ENCODE measurements at places on chromosomes 6 and 20.
A peak's percentile ranks its signal among the peaks of the same experiment; 100 is the strongest.

DNA sequence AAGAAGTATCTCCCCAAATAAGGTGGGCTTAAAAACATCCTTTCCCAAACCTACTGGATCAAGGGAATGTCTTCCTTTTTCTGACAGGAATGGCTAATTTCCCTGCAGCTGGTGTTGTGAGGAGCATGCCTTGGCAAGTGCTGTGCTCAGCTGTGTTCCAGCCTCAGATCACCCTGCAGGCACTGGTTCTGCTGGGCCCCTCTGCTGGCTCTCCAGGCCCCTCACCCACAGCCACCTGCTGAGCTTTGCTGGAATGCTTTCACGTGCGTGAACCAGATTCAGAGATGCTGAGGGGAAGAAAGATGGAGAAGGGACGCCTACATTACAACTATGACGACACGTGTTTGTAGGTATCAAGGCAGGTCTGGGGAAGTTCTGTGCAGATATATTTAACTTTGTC, 71.3 kb upstream of the FOXC1 start:
- DNase-seq: no peak

GRCh38 chr6:132391391-132392269, 9.6 kb downstream of the MOXD1 start:
- no peak for DNase-seq

DNA sequence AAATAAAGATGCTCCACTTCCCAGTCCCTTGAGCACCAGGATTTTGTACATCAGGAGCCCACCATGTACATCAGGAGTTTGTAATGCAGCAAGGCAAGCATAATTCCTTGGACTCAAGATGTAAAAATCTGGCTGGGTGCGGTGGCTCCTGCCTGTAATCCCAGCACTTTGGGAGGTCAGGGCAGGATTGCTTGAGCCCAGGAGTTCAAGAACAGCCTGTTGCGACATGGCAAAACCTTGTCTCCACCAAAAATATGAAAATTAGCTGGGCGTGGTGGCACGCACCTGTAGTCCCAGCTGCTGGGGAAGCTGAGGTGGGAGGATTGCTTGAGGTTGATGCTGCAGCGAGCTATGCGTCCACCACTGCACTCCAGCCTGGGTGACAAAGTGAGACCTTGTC, 16.1 kb upstream of the MAP1LC3A start:
- DNase-seq: no peak

GRCh38 chr20:51525241-51526105, 17.0 kb downstream of the NFATC2 start:
- DNase-seq: no peak

GRCh38 chr20:32019563-32020463, 9.6 kb downstream of the CCM2L start:
- DNase-seq: no peak

DNA sequence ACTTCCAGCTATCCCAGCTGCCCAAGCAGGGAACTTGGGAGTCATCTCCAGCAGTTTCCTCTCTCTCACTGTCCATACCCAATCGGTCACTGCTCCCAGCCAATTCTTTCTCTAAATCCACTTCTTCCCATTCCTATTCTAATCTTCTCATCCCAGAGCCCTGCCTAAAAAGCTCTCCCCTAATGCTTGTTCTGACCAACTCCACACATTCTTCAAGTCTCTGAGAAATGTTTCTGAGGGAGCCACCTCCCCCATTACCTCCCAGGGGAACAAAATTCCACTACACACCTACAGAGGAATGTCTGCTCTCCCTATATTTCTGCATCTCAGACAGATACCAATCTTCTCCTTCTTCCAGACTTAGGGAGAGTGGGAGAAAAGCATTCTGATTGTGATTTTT, 14.0 kb downstream of the SLC17A4 start:
- DNase-seq: no peak

DNA sequence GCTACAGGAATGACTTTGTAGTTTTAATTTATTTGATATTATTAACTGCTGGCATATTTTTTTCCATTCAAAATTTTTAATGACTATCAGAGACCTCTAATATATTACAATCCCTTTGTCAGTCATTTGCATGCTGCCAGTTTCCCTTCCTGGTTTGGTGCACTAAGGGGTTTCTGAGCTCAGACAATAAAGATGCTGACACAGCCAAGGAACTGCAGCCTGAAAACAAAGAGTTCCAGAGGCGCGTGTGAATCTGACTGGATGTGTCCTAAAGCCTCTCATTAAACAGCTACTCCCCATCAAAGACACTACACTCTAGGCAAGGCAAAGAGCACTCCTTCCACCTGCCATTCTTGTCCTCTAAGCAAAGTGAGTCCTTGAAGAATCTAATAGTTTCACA, 116.8 kb upstream of the DST start:
- DNase-seq: no peak

DNA sequence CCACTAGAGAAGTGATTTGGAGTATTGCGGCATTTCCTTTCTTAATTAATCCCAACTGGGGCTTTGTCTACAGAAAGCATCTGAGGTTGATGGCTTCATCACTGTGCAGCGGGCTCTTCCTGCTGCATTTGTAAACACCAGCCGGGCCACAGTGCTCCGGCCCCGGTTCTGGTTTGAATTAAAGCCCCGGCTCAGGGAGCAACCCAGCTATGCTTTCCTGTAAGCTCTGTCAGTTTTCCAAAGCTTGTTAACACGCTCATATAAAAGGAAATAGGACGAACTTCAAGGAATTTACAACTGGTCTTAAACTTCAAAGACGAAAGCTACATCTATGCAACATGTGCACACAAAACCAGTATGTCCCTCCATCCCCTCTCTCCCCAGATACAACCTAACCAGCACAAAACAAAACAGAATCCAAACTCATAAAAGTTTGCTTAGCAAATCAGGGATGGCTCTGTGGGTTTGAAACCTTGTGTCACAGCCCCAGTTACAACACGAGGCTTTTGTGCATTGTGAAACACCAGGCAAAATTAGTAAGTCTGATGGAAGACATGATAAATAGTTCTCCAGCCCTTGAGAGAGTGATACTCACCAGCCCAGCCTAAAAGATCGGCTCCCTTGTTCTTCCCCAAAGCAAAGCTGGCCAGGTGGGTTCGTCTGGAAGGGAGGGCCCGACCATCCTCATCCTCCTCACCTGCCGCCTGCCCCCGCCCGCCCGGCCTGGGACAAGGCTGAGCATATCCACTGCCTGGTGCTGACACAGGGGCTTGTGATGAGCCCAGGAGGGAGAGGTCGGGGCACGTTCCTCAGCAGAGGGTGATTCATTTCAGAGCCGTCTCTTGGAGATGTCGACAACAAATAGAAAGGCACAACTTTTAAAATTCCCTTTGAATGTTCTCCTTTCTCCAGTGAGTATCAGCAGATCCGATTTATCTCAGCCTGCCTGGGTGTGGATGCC, 197.9 kb downstream of the TFAP2C start:
- DNase-seq: no peak

GRCh38 chr6:25083784-25084507, 148.2 kb upstream of the RIPOR2 start:
- no peak for DNase-seq

DNA sequence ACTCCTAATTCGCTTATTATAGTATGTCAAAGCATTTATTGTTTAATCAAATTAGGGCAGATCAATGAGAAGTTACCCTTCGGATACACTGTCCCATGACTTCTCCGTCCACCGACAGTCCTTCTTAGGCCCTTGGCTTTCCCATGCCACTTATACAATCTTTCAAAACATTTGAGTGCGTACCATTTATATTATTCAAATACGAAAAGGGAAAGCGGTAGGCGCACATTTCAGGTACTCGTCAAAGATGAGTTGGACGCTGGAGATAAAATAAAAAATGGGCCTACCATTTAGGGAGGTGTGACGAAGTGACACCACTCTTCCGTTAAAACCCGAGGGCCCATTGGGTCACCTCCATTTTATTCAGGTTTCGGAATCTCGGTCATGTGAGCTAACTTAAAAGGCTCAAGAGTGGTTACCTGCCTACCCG, 542 bp upstream of the AFG1L start:
- no peak for DNase-seq

- DNase-seq: no peak
These were observed 3.7 kb downstream of the MRPL14 start for GRCh38 chr6:44123544-44123943.

GRCh38 chr6:167879612-167880011, 52.9 kb downstream of the AFDN start:
- no peak for DNase-seq

DNA sequence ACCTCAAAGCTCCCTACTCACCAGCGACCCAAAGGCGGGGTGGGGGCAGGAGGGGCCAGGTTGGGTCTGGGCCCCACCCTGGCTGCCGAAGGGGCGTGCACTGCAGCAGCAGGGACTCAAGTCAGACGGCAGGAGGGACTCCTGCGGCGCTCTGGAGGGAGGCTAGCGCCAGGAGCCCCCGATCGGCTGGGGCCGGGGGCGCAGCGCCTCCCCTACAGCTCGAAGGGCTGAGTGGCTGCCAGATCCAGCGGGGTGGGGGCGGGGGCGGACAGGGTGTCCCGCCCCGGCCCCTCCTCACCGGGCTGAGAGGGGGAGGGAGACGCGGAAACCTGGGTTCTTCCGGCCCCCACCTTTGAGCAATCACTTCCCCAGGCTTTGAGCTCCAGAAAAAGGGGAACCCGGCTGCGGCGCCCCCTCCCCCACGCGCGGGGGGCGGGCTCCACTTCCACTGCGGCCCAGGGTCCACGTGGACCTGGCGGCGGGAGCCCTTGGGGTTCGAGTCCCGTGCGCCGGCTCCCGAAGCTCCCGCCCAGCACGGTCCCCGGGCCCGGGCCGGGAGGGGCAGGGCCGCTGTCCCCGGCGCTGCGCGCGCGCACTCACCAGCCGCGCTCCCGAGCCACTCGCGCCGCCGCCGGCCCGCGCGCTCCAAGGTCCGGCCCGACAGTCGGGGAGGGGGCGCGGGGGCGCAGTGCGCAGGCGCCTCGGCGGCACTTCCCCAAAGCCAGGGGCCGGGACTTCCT, at the start of gene RGS19:
Gene RGS19, minus strand, starts transcription at position 246 of the 740 bp plus-strand sequence. CDS start 2,632 bp downstream, outside the sequence.
- DNase-seq: peak; percentile 75

DNA sequence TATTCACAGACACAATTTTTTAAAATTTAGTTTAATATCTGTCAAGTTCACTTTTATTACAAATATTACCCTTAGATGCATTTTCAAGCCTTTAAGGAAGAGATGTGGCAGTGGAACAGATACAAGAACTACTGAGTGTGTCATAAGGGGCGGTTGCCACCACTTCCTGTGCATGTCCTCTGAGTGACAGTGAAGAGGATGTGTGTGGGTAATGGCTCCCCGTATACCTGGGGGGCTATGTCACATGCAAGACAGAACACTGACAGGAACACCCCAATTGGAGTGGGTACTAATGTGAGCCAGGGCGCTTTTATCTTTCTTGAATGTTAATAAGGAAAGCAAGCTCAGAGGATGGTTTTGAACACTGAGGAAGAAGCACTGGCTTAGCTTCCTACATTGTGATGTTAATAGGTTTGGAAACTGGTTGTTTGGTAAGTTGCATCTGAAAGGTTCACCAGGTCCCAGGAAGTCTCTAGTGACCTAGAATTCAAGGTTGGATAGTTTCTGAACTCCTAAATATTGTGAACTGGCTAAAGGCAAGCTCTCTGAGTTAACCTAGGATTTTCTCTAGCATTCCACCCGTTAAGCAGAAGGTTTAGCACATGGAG, 83.4 kb upstream of the ASF1A start:
- DNase-seq: no peak

GRCh38 chr6:6993503-6994237, 114.1 kb upstream of the RREB1 start:
- no peak for DNase-seq

DNA sequence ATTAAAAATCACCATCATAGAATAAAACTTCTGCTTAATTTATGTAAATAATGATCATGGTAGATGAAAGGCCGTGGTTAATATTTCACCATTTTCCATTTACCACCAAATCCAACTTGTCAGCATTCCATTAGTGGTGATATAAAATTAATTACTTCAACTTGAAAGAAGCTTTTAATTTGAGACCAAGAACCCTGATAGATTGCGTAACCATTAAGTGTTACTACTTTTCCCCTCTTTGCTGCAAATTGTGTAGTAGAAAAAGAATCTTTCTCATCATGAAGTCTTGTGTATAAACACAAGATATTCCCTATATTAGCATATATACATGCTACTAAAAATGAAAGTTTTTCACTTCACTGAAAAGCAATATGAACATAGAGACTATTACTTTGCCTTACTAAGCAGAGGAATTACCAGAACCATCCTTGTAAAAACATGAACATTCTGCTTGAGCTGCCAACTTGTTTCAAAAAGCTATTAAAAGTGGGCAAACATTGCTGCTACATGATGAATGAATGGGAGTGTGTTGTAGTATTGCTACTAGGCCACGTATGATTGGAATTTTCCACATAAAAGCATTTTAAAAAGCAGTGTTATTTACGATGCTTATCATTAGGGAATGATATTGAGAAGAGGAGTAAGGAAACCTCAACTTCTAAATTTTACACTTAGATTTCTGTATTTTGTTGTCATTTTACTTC, 35.0 kb downstream of the STX11 start:
- no peak for DNase-seq

DNA sequence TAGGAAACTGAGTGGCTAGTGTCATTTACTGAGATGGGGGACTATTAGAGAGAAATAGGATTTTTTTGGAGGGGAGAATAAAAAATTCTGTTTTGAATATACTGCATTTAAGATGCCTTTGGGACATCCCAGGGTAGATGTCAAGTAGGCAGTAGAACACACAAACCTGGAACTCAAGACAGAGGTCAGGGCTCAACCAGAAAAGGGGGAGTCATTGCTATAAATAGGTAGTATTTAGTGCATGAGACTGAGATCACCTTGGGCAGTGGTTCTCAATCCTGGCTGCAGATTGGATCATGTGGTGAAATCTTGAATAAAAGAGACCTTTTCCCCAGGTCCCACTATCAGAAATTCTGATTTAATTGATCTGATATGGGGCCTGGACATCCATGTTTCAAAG, 110.5 kb upstream of the SUPT3H start:
- DNase-seq: no peak

DNA sequence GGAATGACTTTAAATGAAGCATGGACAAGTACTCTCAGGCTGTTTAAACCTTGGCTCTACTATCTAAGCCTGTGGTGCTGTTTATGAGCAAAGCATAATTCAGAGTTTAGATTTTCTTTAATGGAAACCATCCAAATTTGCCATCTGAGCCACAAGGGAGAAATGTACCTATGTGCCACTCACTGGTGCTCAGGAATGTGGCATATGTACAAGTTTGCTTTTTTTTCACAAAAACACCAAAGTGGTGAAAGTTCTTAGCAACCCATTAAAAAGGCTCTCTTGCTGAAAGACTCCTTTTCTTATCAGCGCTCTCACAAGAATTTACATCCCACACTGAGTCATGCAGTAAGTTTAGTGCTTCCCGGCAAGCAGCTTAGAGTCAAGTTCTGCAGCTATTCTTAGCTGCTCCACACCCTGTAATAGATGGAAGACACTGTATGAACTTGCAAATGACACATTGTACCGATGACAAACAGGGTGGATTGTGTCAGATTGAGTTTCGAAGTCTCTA, 57.3 kb upstream of the MLIP start:
- no peak for DNase-seq

DNA sequence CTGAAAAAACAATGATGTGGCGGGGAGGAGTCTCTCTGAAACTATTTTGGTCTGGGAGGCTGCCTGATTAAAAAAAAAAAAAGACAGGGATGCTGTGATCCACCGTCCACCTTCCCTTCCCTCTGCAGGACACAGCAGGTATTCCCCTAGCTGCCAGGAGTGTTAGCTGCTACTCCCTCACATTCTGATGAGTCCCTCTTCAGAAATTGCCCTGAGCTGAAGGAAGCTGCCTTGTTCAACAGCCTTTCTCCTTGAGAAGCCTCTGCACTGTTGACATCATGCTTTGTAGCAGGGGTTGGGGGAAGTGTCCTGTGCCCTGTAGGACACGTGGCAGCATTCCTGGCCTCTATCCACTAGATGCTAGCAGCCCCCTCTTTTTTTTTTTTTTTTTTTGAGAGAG, 71.7 kb upstream of the ZMYND8 start:
- no peak for DNase-seq

Measured in WTC11 (cell line).